OCI-LY7 (cell line): ENCODE measurements at places on chromosomes 1 and 21. TPM values are rescaled to one million over a fixed set of nuclear protein-coding genes. Genes with fewer than 3 reads are reported as not detected.

LCE2C gene
- total RNA-seq, result not detected in 2 replicates

DNA sequence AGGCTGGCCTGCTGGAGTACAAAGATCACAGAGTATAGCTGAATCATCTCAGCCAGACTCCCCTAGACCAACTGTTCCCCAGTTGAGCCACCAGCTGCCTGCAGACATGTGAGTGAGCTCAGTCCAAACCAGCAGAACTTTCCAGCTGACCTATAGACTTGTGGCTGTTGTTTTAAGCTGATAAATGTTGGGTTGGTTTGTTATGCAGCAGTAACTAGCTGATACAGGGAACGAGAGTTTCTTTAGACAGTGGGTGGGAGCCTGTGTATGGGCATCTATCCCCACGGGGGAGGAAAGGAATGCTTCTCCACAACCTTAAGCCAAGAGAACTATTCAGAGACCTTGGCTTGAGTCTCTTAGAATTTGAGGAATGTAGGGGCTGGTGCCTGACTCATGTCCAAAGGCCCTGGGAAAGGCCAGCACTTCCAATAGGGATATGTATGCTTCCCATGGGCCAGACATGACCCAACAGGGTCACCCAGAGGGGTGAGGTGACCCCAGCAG, 30.1 kb downstream of the SLC1A7 start:
- DNase-seq, result no peak

- peak; percentile 79 for DNase-seq
Measured at GRCh38 chr1:83999316-83999819, 436 bp upstream of the TTLL7 start.

- DNase-seq, result no peak
Measured at GRCh38 chr21:24255591-24255990, 1351.7 kb downstream of the MRPL39 start.
